Right lobe of liver (tissue), 6 donors: ENCODE measurements at places on chromosomes 5 and 9. TPM values are rescaled to one million over a fixed set of nuclear protein-coding genes. Genes with fewer than 3 reads are reported as not detected.

DNA sequence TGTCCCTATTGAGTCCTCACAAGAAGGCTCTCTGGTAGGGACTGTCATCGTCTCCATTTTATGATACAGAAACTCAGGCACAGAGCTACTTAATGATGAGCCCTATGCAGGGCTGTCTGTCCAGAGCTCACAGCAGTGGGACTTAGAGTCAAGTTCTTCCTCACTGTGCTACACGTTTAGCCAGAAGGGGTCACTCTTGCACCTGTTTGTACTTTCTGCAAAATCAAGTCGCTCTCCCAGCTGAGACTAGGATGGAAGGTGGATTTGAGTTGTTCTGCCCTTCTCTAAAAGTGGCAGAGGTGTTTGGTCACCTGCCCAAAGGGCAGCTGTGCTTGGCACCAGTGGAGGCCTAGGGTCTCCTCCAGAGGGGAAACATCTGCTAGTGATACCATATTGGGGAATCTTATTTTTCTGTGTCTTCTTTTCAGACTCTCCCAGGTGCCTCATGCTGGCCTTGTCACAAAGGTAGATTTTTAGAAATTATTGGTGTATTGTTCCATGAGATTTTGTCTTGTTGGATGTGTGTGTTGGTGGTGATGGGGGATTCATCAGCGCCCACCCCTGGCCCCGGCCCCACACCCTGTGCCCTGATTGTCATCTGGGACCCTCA, 104.2 kb downstream of the PPARGC1B start:
- H3K36me3 ChIP-seq = no peaks in the 10 kb centered on the region
- no peaks in the 10 kb centered on the region for H3K27me3 ChIP-seq
- H3K4me3 ChIP-seq = no peak overlapping the region
- no peaks in the 10 kb centered on the region for H3K4me1 ChIP-seq

Gene IL9
- total RNA-seq = not detected

DNA sequence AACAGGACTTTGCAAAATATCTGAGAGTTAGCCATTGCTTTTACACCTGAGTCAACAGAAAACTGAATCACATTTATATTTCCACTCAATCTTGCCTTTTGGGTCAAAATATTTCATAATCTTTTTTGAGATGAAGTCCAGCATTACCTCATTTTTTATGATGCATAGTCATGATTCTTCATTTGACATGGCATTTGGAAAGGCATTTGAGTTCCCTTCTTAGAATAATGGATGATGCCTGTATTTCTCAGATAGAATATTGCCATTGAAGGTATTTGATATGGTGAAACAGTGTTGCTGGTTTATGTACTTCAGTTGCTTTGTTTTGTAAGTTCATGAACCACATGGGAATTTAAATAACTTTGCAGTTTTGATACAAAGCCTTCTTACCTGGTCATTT, 180.4 kb downstream of the PRR16 start:
- no peaks in the 10 kb centered on the region for H3K27me3 ChIP-seq
- H3K4me1 ChIP-seq = no peaks in the 10 kb centered on the region
- H3K36me3 ChIP-seq = no peaks in the 10 kb centered on the region
- H3K4me3 ChIP-seq = no peak overlapping the region
- no peak overlapping the region for H3K27ac ChIP-seq

GRCh38 chr5:143177263-143177983, 226.1 kb downstream of the NR3C1 start:
- no peaks in the 10 kb centered on the region for H3K36me3 ChIP-seq
- H3K4me3 ChIP-seq = no peak overlapping the region
- H3K27ac ChIP-seq = no peak overlapping the region
- no peaks in the 10 kb centered on the region for H3K4me1 ChIP-seq

GRCh38 chr5:76790632-76791290, 28.1 kb upstream of the F2RL1 start:
- DNase-seq = no peak
- H3K4me3 ChIP-seq = no peak overlapping the region
- H3K27me3 ChIP-seq = no peaks in the 10 kb centered on the region
- no peaks in the 10 kb centered on the region for H3K4me1 ChIP-seq
